ENCODE measurements at places on chromosomes 16 and 17.

GRCh38 chr16:56941856-56942331 lies 10.0 kb downstream of the HERPUD1 start:
- DNase-seq, result no peak

DNA sequence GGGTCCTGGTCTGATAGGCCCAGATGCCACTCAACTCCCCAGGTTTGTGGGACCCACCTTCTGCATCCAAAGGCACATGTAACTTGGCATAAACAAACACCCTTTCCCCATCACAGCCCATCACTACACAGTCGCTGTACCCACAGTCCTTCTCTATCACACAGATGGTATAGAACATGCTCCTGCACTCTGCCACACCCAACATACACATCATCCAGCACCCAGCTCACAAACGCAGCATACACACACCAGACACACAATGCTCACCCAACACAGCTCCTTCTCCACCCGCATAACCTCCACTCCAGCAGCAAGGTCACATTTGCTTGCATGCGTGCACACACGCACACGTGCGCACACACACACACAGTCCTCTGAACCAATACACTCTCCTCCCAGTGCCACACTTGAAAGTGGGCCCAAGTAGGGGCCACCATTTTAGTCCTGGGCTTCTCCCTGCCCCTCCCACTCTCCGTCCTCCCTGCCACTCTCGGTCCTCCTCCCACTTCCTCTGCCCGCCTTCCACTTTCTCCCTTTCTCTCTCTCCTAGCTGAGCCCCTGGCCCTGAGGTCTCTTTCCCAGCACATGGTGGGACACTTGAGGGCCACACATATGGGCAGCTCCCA lies 8.5 kb upstream of the TMEM92 start:
- no peak for DNase-seq

DNA sequence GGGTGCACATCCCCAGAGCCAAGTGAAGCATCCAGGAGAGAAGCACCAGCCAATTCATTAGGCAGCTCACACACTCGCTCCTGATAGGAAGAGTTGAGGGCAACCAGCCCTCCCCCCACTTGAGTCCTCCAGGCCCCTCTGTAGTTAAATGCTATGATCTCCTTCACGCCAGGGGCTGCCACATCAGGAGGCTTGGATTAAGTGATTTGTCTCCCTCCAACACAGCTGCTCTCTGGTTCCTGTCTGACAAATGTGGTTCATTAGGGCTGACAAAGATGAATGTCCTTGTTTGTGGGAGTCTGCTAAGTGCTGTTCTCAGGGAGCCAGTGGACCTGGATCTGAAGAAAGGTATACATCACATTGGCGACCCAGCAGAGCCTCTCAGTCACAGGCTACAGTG lies 94.5 kb upstream of the WSCD1 start:
- DNase-seq, result no peak

GRCh38 chr17:1985686-1986085 lies 39.4 kb downstream of the RTN4RL1 start:
- no peak for DNase-seq

Measured in NCI-H1436 treated with DMSO at 0.1 percent for 48 hours (cell line).